AG09319 (cell line): ENCODE measurements at places on chromosomes 13 and 19.

DNA sequence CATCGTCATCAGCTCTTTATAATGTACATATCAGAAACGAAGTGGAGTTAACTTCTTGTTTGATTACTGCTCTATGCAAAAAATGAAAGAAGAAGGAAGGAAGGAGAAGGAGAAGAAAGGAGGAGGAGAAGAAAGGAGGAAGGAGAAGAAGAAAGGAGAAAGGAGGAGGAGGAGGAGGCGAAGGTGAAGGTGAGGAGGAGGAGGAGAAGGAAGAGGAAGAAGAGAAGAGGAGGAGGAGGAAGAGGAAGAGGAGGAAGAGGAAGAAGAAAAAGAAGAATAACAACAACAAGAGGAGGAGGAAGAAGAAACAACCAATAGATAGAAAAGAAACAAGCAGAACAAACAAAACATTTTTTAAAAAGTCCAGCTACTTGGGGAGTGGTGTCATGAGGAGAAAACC lies 13.1 kb downstream of the NUFIP1 start:
- DNase-seq: no peak

- DNase-seq: no peak
Measured at GRCh38 chr13:111079375-111079774, 35.7 kb upstream of the ARHGEF7 start.

- no peak for DNase-seq
Measured at GRCh38 chr13:77510156-77510555, 25.4 kb upstream of the SCEL start.

- no peak for DNase-seq
Measured at GRCh38 chr13:80753866-80754265, 412.9 kb upstream of the SPRY2 start.

GRCh38 chr13:90592943-90593342 lies 754.5 kb upstream of the MIR17HG start:
- DNase-seq: no peak

GRCh38 chr13:54029226-54029625 lies 1000.6 kb downstream of the OLFM4 start:
- no peak for DNase-seq

DNA sequence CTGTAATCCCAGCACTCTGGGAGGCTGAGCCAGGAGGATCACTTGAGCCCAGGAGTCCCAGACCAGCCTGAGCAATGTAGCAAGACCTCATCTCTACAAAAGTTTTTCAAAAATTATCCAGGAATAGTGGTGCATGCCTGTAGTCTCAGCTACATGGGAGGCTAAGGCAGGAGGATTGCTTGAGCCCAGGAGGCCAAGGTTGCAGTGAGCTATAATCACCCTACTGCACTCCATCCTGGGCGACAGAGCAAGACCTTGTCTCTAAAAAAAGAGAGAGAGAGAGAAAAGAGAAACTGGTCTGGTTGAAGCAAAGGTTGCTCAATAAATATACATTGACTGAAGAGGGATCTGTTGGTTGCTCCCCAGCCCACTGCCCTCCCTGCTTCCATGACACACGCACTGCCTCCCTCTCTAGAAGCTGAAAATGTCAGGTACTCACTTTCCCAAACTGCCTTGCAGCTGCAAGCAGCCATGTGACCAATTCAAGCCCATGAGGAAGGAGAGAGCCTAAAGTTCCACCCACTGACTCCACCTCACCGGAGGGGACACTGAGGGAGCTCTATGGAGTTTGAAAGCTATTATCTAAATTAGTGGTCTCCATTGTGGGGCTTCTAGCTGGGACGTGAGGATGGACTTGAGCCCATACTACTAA lies 14.0 kb downstream of the CEACAM16 start:
- DNase-seq: no peak

DNA sequence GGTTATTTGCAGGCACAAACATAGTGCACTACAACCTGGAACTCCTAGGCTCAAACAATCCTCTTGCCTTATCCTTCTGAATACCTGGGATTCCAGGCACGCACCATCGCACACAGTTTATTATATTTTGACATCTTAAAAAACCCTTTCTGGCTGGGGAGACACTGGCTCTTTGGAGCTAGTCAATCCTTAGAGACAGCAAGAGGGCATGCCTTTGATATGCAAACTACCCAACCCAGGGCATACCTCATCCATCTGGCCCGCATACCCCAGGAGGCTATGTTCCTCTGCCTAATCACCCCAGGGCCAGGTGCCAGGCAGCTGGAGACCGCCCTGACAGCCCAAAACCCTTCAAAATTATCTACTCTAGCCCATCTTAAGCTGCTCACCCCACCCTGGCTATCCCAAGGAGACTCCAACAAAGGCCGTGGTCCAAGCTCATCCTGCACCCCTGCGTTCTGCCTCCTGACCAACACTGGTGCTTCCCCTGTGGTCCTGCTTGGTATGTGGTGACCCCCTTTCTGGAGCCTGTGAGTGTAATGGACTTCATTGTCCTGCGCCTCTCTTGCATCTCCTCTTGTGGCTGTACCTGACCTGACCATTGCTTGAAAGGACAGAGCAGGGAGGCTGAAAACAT lies 86.4 kb downstream of the RGCC start:
- no peak for DNase-seq

DNA sequence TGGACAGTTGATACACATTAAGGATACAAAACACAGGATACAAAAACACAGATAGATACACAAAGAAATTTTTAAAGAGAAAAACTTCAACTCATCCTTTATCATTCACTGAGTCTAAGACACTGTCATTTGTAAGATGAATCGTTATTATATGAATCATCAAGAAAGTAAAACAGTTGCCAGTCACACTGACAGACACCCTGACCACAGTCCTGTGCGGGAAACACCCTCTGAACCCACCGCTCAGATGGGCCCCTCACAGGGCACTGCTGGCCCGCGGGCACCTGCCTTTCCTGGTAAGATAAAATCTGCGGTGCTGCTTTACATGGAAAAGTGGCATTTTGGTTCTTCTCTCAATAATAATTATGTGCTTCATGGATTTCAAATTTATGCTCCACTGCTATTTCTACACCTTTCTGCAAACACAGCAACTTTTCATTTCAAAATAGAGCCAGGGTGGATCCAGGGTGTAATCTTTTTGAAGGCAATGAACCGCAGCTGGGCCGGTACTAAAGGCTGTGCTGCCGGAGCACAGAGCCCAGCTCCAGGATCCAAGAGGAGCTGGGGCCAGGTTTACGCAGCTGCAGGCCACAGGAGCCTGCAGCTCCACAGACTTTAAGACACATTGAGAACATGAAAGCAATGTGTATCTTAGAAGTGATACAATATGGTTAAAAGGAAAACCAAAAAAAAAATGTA lies 76.8 kb downstream of the TUBGCP3 start:
- no peak for DNase-seq

DNA sequence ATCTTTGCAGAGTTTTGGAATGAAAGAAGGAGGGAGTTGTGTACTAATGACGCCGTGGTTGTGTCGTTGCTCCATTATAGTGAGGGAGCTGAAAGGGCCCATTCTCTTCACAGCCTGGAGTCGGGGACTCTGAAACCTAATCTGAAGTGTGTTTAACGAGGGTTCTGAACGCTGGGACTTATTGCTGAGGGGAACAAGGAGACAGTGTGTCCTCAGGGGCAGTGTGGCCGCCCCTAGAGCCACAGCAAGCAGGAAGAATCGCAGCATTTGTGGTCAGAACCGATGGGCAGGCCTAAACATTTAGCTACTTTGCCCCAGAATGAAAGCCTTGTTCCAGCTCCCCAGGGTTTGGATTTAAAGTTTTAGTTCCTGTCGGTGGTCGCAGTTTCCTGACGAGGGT lies 156.4 kb upstream of the RNF113B start:
- DNase-seq: no peak

GRCh38 chr13:85995788-85996418 lies 196.7 kb upstream of the SLITRK6 start:
- DNase-seq: no peak

DNA sequence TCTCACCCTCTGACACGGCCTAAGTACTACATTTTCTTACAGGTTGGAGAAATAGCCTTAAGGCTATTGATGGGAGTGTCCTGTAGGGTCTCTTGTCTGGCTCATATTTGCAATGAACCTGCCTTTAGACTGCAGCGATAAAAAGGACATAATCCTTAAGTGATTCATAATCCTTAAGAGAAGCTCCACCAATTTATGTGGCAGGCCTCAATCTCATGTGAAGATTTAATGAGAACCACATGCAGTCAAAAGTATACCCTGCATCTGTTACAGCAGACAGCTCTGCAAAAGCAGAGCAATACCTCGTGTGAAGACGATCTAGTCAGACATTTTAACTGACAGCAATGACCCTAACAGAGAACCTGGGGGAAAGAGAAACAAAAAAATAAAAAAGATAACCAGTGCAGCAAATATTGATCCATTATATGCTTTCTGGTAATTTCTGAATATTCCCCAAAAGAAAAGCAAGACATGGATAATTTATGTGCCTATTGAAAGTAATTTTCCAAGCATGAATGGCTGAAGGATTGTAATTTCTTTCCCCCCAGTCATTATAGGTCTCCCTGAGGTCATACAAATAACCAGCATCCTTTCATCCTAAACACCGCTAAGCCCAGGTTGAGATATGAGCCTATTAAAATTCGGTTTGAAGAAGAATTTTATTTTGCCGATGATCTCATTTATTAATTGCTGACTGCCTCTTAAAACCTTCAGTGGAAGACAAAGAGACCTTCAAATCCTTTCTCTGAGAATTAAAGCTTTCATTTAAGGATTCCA lies 321.8 kb upstream of the NBEA start:
- no peak for DNase-seq

- no peak for DNase-seq
Measured at GRCh38 chr19:8242211-8242821, 33.1 kb downstream of the CERS4 start.

- no peak for DNase-seq
Measured at GRCh38 chr19:10000171-10000826, 10.0 kb downstream of the COL5A3 start.

DNA sequence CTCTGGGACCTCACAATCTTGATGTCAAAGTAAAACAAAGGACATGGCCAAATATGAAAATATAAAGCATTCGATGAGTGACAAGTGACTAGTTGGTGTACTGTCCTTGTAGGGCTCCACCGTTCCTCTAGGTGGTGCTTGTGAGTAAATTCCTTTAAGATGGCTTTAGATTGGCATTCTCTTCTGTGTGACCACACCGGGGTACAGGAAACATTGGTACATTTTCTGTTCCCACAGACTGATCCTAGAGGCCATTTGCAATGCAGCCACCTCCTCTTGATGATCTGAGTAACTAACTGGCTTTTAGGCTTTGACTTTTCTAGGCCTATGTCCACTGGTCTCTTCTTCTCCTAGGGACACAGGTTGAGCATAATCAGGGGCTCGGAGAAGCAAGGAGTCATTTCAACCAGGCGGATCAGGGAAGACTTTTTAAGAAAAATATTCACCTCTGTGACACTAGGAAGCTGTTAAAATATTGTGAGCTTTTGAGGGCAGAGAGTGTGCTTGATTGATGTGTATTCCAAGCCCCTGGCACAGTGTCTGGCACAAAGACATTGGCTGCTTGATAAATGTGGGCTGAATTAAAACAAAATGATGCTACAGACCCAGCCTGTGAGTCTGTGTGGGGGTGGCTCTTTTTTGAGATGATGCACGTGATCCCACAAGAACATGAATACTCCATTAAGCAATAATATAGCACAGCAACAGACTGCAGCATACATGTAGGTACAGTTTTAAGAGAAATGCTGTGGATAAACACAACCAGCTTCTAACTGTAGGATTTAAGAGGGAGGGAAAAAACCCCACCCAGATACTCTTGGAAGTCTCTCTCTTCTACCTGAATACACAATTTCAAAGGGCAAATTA lies 21.0 kb downstream of the EPSTI1 start:
- no peak for DNase-seq

DNA sequence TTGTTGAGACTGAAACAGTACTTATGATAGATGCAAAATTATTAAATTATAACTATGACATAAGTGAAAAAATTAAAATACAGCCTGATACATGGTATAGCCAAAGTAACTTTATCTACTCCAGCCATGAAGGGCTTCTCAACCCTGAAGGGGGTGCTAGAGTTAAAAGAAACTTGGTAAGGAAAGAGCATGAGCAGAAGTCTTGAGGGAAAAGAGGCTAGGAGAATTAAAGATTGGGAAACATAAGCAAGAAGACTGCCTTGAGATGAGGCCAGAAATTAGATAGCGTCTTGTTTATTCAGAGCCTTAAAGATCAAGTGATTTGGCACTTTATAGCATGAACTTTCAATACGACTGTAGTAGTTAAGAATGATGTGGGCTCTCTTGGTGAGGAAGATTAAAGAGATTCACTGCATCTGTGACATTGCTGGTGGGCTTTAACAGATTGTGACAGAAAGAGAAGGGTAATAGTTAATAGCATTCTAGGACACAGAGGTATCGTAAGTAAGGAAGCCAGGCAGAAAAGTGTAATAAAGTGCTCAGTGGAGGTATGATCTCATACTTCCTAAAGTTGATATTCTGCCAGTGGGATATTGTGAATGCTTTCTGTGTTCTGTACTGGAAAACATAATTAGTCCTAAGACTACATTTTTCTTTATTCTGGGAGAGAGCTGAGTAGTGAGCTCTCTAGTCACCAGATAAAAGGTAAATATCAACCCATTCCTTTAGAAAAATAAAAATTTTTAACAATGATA lies 385.4 kb upstream of the PRR20A start:
- DNase-seq: no peak

- no peak for DNase-seq
Measured at GRCh38 chr19:44615863-44616247, 2.5 kb downstream of the IGSF23 start.

DNA sequence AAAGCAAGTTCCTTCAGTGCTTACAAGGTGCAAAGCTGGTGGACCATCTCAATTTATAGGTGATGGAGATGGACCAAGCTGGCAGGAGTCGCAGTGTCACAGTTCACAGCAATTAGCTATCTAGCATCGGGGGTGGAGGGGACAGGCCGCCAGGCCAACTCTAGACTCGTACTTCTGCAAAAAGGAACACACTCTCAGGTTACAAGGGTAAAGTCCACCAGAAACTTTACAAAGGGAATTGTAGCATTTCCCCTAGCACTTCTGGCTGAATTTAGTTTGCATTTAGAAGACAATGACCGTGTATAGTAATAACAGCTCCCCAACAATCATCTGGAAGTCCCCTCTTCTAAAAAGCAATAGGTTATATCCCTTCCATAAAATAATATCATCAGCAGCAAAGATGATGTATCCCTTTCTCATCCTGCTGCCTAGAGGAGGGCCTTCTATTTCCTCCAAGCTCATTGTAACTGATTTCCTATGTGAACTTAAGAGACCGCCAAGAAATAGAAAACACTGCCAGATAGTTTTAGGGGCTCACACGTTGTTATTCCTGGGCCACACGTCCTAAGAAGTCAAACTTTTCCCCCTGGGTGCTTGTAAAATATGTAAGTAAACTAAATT lies 8.5 kb upstream of the DOCK9 start:
- DNase-seq: no peak

GRCh38 chr13:73720216-73720840 lies 413.9 kb downstream of the KLF12 start:
- DNase-seq: no peak
